ENCODE measurements at places on chromosomes 5 and 9.

DNA sequence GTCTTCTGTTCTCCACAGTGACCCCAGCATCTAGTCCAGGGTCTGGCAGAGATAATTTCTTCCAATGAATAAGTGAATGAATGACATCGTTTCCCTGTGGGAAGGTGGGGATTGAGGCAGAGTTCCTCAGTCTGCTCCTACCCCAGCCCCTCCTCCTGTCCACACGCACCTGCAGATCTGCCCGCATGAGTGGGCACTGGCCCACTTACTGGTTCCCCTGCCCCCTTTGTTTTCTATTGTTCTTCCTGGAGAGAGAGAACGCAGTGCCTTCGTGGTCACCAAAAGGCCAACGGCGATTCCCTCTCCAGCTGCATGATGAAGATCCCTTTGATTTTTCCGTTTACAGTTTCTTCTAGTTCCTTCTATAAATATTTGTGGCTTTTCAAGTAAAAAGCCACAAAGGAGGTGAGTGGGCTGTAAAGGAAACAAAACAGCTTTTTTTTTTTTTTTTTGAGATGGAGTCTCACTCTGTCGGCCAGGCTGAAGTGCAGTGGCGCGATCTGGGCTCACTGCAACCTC is 5.8 kb upstream of the FPGS start:
- no peak for DNase-seq

DNA sequence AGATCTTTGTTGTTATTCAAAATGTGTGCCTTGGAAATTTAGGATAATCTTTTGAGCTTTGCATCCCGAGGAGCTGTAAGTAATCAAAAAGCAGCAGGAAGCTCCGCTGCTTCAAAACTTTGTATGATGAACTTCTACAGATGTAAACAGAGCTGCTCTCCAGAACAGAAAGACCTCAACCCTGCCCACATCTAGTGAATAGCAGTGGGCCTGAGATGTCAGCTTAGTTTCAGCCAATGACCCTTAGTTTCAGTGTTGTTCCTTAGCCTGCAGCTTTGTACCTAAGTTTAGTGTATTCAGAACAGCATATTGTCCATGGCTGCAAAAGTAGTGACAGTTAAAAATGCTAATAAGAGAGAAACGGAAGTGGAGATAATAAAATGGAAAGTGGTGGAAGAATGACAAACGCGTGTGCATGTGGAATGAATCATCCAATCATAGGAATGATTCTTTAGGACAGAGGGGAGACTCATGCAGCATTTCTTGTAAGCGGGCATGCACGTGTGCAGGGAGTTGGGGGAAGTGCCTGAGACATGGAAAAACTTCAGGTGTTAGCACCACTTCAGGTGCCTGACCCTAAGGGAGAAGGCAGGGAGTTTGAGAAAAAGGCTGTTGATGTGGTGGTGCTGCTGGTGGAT is 24.9 kb downstream of the SNX24 start:
- no peak for DNase-seq

DNA sequence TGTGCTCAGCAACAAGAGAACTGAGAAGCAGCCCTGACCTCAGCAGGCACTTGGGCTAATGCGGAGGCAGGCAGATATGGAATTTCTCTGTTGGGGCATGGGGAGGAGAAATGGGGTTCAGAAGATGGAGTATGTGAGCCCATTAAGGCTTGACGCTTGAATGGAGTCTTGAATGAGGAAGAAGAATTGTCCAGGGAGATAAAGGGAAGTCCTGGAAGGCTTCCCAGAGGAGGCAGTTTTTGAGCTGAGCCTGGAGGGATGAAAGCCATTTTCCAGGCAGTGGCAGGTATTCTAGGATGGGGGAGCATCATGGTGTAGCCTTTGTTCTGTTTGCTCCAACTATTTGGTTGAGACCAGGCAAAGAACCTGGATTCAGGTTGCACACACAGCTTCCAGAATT is 34.5 kb downstream of the FGF18 start:
- no peak for DNase-seq

DNA sequence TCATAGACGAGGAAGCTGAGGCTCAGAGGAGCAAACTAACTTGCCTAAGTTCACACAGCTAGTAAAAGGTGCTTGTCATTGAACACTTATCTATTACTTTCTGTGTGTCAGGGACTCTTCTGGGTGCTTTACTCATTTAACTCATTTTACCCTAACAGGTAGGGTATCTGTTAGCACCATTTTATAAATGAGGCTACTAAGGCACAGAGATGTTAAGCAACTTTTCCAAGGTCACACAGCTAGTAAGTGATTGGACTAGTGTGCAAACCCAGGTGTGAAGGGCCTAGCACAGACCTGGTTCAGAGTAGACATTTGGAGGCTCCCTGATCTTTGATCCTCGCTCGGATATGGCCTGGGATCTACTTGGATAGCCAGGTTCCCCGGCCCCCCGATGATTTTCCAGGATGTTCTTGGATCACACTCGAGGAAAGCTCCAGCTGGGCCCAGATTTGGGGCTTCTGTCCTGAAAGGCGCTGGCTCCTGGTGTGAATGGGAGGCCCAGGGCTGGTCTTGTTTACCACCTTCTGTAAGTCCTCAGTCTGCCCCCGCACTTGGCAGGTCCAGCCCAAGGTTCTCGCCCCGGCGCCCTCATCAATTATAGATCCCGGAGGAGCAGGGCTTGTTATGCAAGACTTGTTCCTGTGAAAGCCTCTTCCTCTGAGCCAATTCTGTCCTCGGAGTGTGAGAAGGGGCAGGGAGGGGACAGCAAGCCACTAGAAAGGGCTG is 37.5 kb downstream of the GSN start:
- no peak for DNase-seq

GRCh38 chr9:95058121-95058785 is 259.3 kb downstream of the FANCC start:
- DNase-seq = no peak

Measured in neural crest cell (in vitro differentiated cells).